Astrocyte of the spinal cord (primary cell): ENCODE measurements at places on chromosomes 1 and 21.

DNA sequence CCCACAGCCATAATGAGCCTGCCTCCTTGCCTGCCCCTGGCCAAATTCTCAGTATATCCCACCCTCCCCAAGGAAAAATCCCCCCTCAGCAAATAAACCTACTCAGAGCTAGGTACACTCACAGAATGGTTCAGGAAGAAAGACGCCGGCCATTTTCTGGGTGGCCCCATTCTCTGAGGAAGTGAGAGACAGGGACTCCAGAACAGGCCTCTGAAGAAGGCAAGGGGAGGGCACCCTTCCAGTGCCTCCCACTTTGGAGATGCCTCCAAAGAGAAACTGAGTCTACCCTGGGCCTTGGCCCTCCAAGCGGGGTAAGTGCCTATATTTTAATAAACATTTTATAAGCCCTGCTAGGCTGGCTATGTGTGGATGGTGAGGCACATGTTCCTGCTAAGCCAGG, 2.3 kb downstream of the PACC1 start:
- DNase-seq: no peak

DNA sequence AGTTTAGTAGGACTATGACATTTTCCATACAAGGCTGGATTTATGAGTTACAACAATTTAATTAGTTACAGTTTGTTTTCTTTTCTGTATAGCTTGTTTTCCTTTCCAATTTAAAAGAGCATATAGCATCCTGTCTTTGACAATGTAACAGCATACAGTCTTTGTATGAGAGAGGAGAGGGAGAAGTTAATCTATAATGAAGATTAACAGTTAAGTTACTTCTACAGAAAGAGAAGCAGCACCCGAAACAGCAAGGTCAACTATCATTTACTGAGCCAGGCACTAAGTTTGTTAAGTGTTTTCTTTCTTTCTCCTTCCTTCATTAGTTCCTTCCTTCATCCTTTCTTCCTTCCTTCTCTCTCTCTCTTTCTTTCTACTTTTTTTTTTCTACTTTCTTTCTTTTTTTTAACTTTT, 52.3 kb upstream of the RAB4A start:
- DNase-seq: no peak

DNA sequence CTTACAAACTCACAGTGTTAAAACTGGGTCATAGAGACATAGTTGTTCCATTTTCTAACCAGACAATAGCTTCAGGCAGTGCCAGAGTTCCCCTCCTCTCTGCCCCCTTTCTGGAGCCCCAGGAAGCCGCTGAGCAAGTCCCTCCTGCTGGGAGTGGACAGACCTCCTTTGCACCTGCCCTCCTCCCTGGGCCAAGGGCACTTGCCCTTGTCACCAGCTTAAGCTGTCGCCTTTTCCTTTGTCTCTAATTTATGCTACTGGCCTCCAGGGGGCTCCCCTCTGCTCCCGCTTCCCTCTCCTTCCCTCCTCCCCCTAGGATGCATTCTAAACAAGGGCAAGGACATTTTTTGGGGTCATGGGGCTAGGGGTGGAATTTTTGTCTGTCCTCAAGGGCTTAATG, 182.4 kb downstream of the MIS18A start:
- no peak for DNase-seq

DNA sequence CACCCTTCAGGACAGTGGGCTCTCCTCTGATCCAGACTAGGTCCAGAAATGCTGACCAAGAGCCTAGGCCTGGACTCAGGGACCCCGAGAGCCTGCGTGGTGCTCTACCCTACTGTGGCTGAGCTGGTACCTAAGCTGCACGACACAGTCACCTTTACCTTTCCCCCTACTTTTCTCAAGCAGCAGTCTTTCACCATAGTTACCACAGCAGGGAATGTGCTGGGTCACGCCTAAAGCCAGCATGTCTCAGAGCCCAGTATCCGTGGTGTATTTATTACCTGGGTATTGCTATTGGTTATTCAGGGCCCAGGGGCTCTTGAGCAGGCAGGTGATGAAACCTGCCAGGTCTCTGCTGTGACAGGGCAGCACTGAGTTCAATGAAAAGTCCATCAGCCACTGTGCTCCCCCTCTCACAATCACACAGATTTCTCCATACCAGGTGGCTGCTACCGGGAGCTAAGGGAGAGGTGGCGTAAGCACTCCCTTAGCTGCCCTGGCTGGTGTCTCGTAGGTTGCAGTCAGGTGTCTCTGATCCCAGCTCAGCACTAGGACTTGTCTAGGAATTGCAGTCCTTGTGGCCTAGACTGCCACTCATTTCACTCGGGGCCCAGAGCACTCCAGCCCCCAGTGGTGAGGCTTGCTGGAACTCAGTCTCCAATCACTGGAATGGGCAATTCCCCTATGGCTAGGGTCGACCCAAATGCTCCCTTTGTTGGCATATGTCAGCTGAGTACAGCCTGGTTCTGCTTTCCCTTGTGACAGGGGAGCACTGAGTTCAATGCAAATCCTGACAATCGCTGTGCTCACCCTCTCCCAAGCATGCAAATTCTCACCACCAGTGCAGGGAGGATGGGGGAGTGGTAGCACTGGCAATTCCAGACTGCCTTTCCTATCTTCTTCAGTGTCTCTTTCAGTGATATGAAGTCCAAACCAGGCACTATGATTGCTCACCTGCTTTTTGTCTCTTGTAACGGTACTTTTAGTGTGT, 128.7 kb downstream of the PHTF1 start:
- DNase-seq: no peak

- DNase-seq: no peak
These were observed 37.3 kb downstream of the MAST2 start for GRCh38 chr1:45840704-45841103.

DNA sequence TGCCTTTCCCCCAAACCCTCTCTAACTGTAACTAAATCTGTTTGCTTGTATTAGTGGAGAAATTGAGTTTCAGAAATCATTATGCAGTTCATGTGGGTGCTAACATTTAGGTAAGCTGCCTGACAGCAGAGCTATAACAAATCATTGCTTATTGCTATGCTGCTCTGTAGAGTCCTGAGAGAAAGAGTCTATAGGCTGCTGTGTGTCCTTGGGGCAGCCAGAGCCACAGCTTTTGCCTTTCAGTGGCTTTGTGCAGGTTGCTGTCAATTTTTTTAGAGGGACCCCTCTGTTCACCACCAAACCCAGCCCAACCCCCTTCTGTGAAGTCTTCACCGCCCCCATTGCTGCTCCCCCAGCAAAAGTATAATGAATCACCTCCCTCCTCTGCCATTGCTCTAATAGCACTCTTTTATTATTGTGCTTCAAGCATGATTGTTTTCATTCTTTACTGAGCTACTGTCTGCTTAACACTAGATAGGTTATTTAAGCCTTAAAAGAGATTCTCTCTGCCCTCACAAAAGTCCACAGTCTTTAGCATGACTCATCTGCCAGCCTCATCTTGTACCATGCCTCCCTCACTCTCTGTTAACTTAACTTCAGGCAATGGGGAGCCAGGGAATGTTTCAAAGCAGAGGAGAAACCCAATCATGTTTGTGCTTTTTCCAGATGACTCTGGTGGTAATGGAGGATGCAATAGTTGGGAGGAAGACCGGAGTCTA, 38.6 kb downstream of the DIRAS3 start:
- no peak for DNase-seq

DNA sequence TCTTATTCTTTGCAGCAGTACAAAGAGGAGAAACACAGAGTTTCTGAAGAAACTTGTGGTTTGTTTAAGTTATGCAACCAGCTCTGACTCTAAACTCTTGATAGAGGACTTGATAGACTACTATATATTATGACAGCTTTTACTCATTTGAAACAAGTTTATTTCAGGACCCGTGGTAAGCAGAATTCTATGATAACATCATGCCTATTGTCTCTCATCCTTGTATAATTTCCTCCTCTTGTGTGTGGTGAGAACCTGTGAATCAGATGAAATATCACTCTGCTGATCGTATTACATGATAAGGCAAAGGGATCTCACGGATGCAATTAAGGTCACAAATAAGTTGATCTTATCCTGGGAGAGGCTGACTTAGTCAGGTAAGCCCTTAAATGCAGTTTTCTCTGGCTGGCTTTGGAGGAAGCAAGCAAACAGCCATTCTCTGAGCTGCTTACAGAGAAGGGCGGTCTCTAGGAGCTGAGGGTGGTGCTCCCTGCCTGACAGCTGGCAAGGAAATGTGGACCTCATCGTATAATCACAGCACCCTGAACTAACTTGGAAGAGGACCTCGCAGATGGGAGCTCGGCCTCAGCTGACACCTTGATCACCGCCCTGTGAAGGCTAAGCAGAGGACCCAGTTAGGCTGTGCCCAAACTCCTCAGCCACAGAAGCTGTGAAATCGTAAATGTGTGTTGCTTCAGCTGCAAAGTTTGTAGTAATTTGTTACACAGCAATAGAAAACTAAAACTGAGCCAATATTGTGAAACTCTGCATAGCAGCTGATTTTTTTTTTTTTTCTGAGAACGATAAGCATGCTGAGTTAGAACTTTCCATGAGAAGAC, 151.1 kb upstream of the DPT start:
- no peak for DNase-seq

- peak; percentile 43 for DNase-seq
These were observed 522.5 kb downstream of the PTBP2 start for GRCh38 chr1:97243973-97244560.

GRCh38 chr1:245301162-245301580, 146.4 kb downstream of the KIF26B start:
- no peak for DNase-seq

GRCh38 chr1:39141925-39142324, 62.6 kb upstream of the MACF1 start:
- peak; percentile 63 for DNase-seq

GRCh38 chr1:110780600-110781484, 92.1 kb upstream of the CD53 start:
- DNase-seq: peak; percentile 50

DNA sequence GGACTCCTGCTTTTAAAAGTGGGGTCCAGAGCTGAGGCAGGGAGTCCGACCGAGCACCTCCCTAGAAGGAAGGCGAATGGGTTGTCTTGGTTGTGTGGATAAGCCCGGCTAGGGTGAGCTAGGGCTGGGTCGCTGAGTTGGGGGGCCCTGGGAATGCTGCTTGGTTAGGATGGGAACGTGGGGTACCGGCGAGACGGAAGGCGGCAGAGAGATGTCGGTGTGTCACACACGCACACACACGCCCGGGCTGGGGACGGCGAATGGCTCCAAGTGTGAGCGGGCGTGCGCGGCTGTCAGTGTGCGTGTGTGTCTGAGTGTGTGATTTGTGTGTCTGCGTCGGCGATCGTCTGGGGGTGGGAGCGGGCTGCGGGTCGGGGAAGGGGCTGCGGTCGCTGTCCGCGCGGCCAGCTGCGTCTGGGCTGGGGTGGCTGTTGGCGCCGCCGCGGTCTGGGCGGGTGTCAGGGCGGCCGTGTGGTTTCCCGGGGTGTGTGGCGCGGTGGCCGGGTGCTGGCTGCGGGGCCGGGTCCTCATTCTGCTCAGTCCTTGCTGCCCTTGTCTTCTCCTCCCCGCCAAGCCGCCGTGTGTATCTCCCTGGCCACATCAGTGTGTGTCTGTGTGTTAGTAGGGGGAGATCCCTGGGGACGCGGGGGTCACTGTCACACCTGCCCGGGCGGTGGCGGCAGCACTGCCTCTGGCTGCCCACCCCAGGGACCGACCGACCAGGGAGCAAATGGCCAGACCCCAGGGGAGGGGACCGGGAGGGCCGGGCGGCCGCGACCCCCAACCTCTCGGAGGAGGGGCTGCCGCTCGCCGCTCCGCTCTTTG, 1.1 kb downstream of the EFNA3 start:
- no peak for DNase-seq

DNA sequence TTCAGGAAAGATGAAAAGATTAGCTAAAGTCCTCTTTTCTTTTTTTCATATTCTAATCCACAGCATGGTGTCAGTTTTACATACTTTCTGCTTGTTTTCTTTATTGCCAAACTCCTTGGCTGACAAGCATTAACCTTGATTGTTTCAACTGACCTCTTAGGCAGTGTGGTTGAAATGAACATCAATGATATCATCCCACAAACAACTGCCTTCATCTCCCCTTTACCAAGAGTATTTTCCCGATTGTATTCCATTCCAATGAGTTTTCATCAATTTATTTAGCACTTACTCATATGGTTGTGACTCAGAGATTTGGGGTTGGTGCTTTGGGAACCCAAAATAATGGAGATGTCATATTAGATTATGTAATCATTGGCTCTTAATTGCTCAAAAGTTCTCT, 71.8 kb downstream of the SPAG17 start:
- no peak for DNase-seq

- no peak for DNase-seq
These were observed 65.6 kb downstream of the RGL1 start for GRCh38 chr1:183870351-183871077.

- DNase-seq: no peak
These were observed 301.4 kb downstream of the ZNF326 start for GRCh38 chr1:90296327-90296726.
